ENCODE measurements at places on chromosomes 7 and 10.

DNA sequence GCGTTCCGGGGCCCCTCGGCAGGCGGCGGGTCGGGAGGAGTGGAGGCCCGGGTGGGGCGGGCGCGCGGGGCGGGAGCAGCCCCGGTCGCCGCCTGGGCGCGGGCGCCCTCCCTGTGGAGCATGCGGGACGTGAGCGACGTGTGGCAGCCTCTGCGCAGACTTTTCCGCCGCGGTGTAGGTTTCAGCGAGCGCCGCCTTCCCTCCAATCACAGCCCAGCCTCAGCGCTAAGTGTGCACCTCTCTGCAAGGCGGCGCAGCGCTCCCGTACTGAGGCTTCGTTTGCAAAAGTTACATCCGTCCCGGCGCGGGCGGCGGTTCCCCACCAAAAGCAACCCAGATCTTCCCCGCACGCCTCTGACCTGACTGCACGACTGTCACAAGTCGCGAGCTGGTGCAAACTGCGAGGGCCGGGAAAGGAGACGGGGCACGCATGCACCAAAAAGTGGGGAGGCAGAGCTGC lies 1.2 kb upstream of the PFKFB3 start:
- DNase-seq: peak; percentile 84

GRCh38 chr10:22666287-22667092 lies 47.9 kb downstream of the PIP4K2A start:
- no peak for DNase-seq

DNA sequence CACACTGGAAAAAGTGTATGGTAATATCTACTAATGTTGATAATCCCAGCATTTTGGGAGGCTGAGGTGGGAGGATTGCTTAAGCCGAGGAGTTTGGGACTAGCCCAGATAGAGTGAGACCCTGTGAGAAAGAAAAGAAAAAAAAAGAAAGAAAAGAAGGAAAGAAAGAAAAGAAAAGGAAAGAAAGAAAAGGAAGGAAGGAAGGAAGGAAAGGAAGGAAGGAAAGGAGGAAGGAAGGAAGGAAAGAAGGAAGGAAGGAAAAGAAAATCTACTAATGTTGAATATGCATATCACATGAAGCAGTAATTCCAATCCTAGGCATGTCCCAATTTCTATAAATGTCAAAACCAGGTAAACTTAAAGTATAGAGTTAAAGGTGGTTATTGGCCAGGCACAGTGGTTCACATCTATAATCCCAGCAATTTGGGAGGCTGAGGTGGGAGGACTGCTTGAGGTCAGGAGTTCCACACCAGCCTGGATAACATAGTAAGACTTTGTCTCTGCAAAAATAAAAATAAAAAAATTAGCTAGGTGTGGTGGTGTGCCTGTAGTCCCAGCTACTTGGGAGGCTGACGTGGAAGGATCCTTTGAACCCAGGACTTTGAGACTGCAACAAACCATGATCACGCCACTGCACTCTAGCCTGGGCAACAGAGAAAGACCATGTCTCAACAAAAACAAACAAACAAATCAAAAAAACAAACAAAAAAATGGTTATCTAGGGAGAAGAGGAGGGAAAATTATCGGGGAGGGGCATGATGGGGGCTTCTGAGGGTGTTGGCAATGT lies 5.2 kb upstream of the KAZALD1 start:
- no peak for DNase-seq

DNA sequence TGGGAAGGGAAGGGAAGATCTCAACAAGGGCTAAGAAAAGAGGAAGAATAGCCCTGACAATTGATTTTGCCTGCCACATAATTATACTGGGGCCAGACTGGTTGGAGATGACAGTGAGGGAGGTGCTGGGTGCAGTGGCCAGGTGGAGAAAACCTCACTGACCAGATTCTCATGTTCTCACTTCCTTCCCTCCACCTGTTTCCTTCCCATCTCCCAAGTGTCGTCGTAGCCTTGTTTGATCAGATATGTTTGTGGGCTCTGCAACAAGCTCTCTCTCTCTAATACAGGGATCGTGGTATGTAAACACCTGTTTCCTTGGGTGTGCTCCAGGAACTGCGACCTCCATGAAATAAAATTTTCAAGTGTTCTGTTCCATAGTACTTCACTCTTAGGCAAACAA lies 60.2 kb downstream of the VCL start:
- no peak for DNase-seq

DNA sequence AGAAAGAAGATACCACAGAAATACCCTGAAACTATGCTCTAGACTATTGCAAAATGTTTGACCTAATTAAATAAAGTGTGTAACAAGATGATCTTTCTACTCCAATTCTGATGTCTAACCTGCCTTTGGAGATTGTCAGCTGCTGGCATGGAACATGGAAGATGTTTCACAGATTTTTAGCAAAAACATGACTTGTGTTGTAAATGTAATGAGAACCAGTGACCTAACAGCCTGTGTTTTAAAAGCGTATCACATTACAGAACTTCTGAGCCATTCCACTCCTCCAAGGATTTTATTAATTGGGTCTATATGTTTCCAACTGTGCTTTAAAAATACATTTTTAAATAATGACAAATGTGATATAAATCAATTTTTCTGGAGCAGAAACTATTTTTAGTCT lies 526.3 kb upstream of the SEMA3D start:
- DNase-seq: peak; percentile 12

DNA sequence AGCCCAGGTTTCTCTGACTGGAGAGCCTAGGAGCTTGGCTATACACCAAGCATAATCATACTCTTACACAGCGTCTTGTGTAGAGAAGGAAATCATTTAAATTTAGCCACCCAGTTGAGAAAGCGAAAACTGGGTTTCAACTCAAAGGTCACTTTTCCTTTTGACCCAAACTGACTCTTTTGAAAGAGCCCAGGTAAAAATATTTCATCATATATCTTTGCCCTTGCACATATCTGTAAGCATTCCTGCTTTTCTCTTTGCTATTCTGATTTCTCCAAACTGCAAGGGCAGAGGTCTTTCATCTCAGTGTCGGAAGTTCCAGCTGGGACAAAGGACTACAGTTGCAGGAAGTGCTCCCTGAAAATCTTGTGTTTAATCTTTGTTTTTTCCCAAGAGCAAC lies 22.0 kb upstream of the ABCB4 start:
- DNase-seq: no peak

DNA sequence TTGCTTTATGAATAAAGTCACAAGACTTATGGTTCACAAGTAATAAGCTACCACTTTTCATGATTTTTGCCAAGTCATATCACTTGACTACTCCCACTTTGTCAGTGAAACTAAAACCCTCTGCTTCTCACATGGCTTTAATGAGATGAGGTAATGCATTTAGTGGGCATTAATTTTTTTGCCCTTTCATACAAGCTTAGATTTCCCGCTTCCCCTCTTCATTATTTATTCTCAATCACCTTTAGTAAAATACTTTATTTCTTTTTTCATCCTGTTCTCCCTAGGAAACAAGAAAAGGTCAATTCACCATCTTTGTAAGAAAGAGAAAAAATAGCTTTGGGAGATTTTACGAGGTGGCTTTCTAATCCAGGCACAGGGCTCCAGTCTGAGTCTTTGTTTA lies 109.6 kb upstream of the STARD3NL start:
- no peak for DNase-seq

DNA sequence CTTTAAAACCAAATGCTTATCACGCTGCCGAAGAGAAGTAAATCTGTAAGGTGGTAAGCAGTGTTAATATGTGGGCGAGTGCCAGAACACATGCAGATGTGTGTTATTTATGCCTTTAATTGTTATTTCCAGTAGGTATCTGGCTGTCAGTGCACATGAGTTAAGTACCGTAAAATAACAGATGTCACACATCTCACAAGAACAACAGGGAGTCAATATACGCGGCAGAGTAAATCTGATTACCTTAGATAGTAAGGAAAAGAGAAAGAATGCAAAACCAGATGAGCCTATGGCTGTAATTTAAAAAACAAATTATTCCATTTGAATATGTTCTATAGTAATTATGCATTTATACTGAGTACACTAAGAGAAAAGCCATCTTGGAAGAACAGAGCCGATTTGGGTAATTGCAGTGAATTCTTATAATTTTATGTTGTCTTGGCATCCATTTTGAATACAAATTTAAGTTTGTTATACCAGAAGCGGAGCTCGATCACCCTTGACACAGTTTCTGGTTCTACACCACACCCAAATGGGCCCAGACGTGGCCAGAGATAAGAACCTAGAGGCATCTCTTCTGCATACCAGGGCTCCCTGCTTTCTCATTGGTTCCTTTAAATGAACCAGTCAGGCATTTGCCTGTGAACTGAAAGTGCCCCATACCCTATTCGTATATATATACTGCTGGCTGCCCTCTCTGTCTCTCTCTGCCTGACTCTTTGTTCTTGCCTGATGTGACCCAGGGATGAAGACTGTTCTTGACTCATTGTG lies 34.8 kb downstream of the DNAJB9 start:
- DNase-seq: no peak

DNA sequence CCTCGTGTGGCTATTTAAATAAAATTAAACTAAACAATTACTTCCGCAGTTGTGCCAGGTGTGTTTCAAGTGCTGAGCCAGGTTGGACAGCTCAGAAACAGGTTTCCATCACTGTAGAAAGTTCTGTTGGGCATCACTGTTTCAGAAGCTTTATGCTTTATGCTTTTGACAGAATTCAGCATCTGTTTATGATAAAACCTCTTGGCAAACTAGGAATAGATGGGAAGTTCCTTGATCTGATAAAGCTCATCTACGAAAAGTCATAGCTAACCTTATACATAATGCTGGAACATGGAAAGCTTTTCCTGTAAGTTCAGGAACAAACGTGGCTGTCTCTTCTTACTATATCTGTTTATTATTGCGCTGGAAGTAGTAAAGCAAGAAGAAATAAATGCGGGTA lies 143.4 kb downstream of the DOCK1 start:
- peak; percentile 8 for DNase-seq

GRCh38 chr7:142534726-142535122 lies 214.5 kb upstream of the PRSS1 start:
- DNase-seq: no peak

DNA sequence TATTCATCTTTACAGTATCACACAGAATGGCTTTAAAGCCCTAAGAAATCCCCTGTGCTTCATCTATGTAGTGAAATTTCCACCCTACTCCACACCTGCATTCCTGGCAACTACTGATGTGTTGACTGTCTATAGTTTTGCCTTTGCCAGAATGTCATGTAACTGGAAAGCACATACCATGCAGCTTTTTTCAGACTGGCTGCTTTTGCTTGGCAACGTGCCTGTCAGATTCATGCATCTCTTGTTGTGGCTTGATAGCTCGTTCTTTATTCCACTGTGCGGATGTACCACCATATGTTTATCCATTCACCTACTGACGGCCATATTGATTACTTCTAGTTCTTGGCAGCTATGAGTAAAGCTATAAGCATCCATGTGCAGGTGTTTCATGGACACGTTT lies 30.6 kb downstream of the RBM17 start:
- DNase-seq: no peak
